K562 (cell line): ENCODE measurements at places on chromosomes 5 and 9.
A peak's percentile ranks its signal among the peaks of the same experiment; 100 is the strongest.

GRCh38 chr5:91098541-91098940, 284.6 kb downstream of the ARRDC3 start:
- H3K4me3 ChIP-seq, result no peak overlapping the region
- peaks cover 15% of the 10 kb centered on the region; the same call in 1 of the 3 replicates for H3K36me3 ChIP-seq
- no peaks in the 10 kb centered on the region for H3K4me1 ChIP-seq
- DNase-seq, result no peak
- no peaks in the 10 kb centered on the region for H3K27me3 ChIP-seq
- no peak overlapping the region for H3K27ac ChIP-seq

DNA sequence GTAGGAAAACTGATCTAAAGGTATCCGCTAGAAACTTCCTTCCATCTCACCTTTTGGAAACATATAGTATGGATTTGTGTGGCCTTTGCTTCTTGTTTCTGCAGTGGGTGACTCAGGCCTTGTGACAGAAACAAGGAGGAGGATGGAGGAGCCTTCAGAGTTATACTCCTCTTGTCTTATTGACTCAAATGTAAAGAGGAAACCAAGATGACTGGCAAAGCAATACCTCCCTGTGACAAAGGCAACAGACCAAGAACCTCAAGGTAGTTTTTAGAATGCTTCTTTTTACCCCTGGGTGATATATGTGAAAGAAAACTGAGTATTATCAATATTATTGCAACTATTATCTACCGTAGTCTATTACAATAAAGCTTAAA, 123.3 kb upstream of the SLIT3 start:
- DNase-seq, result no peak
- H3K4me1 ChIP-seq, result no peaks in the 10 kb centered on the region
- no peaks in the 10 kb centered on the region for H3K27me3 ChIP-seq
- H3K4me3 ChIP-seq, result no peak overlapping the region
- H3K27ac ChIP-seq, result no peak overlapping the region
- H3K36me3 ChIP-seq, result no peaks in the 10 kb centered on the region

DNA sequence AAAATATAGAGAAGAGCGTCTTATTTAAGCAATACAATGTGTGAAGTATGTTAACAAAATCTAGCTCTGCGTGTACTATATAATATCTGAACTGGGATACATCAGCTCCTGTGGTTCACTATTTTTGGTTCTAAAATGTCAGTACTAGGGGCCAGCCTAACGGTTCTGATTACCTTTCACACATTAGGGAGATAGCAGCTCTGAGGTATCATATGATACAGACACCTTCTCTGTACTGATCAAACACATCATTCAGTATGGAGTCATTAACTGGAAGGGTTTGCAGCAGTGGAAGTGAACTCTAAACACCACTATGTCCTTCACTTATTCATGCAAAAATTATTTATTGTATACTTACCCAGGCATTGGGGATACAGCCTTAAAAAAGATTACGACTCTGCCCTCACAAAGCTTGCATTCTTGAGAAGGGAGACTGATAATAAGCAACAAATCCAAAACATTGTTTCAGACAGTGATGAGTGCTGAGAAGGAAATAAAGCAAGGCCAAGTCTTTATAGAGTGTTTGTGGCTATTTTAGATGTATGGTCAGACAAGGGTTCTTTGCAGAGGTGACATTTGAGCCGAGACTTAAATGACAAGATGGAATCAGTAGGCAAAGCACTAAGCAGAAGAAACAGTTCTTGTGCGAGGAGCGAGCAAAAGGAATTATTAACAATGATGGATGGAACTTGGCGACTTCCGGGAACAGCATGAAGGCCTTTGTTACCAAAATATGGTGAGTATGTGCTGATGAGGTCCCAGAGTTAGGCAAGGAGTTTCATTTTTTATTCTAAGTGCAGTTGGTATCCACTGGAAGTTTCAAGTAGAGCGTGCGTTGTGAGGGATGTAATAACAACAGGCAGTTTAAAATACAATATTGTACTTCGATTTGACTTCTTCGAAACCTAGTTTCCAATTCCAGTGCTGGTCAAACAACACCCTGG, 1.8 kb upstream of the LNPEP start:
- peak overlapping the region; percentile 85 for H3K27ac ChIP-seq
- H3K27me3 ChIP-seq, result no peaks in the 10 kb centered on the region
- H3K4me1 ChIP-seq, result peaks cover 43% of the 10 kb centered on the region
- no peak for DNase-seq

DNA sequence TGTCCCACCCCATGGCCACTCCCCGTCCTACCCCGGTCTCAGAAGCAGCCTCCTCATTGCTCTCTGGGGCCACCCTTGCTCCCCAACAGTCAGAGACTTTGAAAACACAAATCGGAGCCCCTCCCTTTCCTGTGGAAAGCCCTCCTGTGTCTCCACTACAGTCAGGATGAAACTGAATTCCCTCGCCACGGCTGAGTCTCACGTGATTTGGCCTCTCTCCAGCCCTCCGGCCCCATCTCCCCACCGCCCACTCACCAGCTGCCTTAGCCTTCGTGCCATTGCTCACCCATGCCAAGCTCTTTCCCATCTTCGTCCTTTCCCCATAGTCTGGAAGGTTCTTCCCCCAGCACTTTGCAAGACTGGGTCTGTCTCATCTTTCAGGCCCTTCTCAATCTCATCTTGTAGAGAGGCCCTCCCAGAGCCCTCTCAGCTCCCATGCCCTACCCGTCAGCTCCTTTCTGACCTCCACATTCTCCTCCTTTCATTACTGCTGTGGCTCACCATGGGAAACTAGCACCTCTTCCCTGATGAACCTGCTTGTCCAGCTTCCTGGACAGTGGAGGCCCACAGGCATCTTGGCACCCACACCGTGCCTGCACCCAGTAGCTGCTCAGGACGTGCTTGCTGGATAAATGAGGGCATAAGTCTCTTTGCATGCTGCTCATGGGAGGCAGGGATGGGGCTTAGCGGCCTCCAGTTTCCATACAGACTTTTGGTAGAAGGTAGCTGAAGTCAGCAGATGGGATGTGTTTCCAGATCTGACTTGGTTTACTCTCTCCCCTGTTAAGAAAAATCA, 126.4 kb upstream of the COL5A1 start:
- peaks cover 55% of the 10 kb centered on the region for H3K27me3 ChIP-seq
- no peak overlapping the region for H3K4me3 ChIP-seq
- peaks cover 7% of the 10 kb centered on the region; the same call in 1 of the 2 replicates for H3K4me1 ChIP-seq
- no peak overlapping the region for H3K27ac ChIP-seq
- no peaks in the 10 kb centered on the region for H3K36me3 ChIP-seq

DNA sequence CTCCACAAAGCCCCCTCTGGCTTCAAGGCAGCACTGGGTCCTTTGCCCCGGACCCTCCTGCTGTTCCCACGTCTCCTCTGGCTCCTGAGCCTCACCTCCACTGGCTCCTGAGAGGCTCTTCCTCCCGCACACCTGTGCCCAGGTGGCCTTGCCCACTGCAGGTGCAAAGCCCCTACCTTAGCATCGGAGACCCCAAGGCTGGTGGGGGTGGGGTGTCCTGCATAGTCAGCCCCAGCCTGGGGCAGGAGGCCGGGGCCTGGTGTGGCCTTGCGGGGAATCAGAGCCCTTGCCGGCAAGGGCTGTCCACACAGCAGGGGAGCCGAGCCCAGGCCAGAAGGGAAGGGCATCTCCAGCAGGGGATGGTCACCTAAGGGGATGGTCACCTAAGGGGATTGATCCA, 41.3 kb upstream of the CEP72 start:
- H3K27ac ChIP-seq, result no peak overlapping the region
- H3K4me1 ChIP-seq, result no peaks in the 10 kb centered on the region
- H3K27me3 ChIP-seq, result peaks cover 87% of the 10 kb centered on the region
- DNase-seq, result no peak

DNA sequence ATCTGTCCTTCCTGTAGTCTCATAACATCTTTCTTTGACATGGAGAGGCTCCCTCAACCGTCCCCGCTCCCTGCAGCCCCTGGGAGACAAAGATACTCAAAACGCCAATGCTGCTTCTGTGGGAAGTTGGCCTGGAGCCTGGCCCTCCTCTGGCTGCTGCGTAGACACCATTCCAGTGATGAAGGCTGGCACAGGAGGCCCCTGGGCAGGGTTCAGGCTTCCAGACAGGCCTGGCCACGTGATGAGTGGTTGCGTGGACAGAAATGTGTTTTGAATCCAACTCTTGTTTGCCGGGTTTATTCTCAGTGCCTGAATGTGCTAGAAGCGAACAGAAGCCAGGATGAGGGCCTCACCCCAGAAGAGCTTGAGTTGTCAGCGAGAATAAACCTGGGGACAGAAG, 43.2 kb upstream of the NKX2-5 start:
- H3K36me3 ChIP-seq, result no peaks in the 10 kb centered on the region
- peaks cover 3% of the 10 kb centered on the region; the same call in 1 of the 2 replicates for H3K4me1 ChIP-seq
- no peak for DNase-seq

DNA sequence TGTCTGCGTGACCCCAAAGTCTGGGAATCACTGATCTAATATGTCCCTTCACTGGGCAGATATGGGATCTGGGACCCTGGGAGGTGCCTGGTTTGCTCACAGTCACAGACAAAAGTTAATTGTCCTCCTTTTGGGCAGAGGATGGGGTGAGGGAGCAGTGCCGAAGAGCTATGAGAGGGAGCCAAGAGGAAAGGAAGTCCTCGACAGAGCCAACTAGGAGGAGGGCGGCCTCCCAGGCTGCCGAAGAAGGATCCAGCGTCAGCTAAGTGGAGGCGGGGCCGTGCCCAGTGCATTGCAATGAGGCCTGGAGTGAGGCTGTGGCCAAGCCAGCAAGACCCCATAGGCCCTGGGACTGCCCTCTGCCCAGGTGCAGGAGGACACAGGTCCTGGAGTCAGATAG, 11.4 kb downstream of the AIF1L start:
- peaks cover 81% of the 10 kb centered on the region for H3K27me3 ChIP-seq
- H3K36me3 ChIP-seq, result no peaks in the 10 kb centered on the region
- H3K27ac ChIP-seq, result no peak overlapping the region
- peaks cover 3% of the 10 kb centered on the region for H3K4me1 ChIP-seq
- no peak overlapping the region for H3K4me3 ChIP-seq

- DNase-seq, result no peak
- no peak overlapping the region for H3K27ac ChIP-seq
- H3K4me3 ChIP-seq, result no peak overlapping the region
Observed at GRCh38 chr5:73312872-73313510, 135.6 kb downstream of the FOXD1 start.

- DNase-seq, result no peak
- H3K27ac ChIP-seq, result no peak overlapping the region
- no peaks in the 10 kb centered on the region for H3K27me3 ChIP-seq
- no peak overlapping the region for H3K4me3 ChIP-seq
Observed at GRCh38 chr5:151781201-151781600, 9.4 kb downstream of the G3BP1 start.

DNA sequence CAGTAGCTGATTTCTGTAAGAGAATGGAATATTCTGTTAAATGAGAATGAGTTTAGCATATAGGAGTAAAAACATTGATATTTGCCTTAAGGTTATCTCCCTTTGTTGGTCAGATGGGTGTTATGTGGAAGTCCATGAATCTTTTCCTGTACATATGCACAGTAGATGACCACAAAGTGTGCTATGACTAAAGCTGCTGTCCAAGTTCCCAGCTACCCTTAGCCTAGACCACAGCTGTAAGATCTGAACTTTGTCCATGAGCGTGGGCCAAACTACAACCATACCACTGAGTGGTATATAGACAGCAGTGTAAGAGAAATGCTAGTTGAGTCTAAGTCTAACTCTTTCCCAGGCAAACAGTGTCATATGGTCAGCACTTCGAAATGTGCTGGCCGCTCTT, 48.8 kb downstream of the CD180 start:
- peaks cover 6% of the 10 kb centered on the region; the same call in 2 of the 3 replicates for H3K4me1 ChIP-seq
- H3K36me3 ChIP-seq, result peaks cover 27% of the 10 kb centered on the region; the same call in 2 of the 3 replicates
- H3K27me3 ChIP-seq, result no peaks in the 10 kb centered on the region
- H3K27ac ChIP-seq, result no peak overlapping the region
- no peak overlapping the region for H3K4me3 ChIP-seq

- no peak overlapping the region for H3K4me3 ChIP-seq
- no peaks in the 10 kb centered on the region for H3K36me3 ChIP-seq
- H3K4me1 ChIP-seq, result no peaks in the 10 kb centered on the region
- DNase-seq, result peak; percentile 71
- H3K27ac ChIP-seq, result no peak overlapping the region
Observed at GRCh38 chr9:130929571-130930038, 9.4 kb downstream of the FIBCD1 start.

- H3K27me3 ChIP-seq, result no peaks in the 10 kb centered on the region
- H3K4me3 ChIP-seq, result no peak overlapping the region
- no peak overlapping the region for H3K27ac ChIP-seq
Observed at GRCh38 chr5:158773161-158773560, 326.6 kb downstream of the EBF1 start.

GRCh38 chr9:8648271-8648845, 848.8 kb upstream of the DMAC1 start:
- H3K4me3 ChIP-seq, result no peak overlapping the region
- H3K27me3 ChIP-seq, result no peaks in the 10 kb centered on the region
- no peak for DNase-seq
- H3K27ac ChIP-seq, result no peak overlapping the region

- H3K27ac ChIP-seq, result no peak overlapping the region
- H3K4me3 ChIP-seq, result no peak overlapping the region
- DNase-seq, result no peak
Observed at GRCh38 chr5:146116361-146116760, 11.0 kb upstream of the PLAC8L1 start.

GRCh38 chr5:154542581-154542980, 64.6 kb upstream of the HAND1 start:
- peaks cover 43% of the 10 kb centered on the region for H3K27me3 ChIP-seq
- H3K4me1 ChIP-seq, result no peaks in the 10 kb centered on the region
- H3K27ac ChIP-seq, result no peak overlapping the region
- H3K36me3 ChIP-seq, result no peaks in the 10 kb centered on the region

- no peaks in the 10 kb centered on the region for H3K36me3 ChIP-seq
- peaks cover 52% of the 10 kb centered on the region for H3K27me3 ChIP-seq
- DNase-seq, result no peak
- H3K27ac ChIP-seq, result no peak overlapping the region
Observed at GRCh38 chr5:171462136-171462927, 42.9 kb downstream of the FGF18 start.

DNA sequence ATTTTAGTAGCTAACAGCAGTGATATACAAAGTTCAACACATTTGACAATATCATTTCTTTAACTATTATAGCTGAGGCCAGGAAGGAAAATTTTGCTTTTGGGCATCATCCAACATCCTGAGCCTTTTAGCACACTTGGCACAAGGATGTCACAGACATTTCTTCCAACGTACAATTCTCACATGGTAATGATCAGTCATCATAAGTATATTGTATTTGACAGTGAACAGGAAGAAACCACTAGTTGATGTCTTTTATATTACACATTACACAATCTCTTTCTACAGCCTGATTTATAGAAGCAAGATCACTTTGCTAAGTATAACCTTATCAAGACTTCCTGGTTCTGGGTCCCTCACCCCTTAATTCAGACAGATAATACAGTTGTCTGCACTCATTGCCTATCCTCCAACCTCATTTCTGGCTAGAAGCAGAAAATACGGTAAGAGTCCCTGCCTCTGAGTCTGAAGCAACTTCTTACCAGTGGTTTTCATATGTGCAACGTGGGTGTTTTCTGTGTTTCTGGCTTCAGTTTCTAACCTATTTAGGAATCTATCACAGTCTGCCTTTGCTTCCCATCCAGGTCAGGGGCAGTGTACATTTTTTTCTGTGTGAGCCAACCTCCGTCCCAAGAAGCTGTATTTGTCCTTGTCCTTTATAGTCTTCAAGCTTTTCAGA, 167.8 kb downstream of the PAM start:
- H3K27ac ChIP-seq, result no peak overlapping the region
- H3K36me3 ChIP-seq, result no peaks in the 10 kb centered on the region
- no peaks in the 10 kb centered on the region for H3K4me1 ChIP-seq
- H3K27me3 ChIP-seq, result no peaks in the 10 kb centered on the region
- no peak for DNase-seq
